ENCODE measurements at places on chromosomes 13 and 19.

DNA sequence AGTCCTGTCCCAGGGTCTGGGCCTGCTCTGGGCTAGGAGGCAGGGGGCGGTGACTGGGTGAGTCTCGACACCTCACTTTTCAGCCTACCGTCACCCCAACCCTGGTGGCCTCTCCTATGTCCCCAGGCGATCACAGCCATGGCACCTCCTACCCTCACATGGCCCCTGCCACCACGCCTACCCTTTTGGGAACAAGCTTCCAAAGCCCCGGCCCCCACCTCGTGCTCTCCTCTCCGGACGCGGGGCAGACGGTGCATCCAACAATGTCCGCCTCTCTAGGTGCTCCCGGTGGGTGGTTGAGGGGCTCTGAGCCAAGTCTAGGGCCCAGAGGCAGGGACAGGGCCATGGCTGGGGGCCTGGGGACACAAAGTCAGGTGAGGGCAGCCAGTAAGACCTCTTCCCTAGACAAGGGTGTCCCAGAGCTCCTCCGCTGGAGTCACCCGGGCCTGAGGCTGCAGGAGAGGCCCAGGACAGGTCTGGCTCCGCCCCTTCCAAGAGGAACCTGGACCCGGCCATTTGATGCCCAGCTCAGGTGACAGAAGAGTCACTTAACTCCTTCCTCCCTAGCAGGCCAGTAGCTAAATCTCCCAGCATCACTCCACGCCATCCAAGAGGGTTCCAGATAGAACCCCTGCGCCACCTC lies at the start of gene SYNE4:
TSS of gene SYNE4 (minus strand) at position 478 of the 643 bp plus-strand sequence. CDS start at position 346, 132 bp downstream.
- no peak for DNase-seq

DNA sequence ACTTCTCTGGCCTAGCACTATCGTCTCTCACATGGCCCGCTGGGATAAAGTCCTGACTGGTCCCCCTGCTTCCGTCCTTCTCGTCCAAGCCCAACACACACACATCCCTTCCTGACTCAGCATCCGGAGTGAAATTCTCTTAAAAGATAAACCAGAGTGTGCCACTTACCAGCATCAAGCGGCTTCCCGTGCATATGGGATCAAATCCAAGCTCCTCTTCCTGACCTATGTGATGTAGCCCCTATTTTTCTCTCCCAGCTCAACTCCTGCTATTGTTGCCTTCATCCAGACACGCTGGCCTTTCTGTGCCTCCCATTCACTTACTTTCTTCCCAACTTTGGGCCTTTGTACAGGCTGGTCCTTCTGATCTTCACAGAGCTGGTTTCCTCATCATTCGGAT lies 530.4 kb downstream of the DIAPH3 start:
- no peak for DNase-seq

GRCh38 chr13:111233080-111233479 lies 87.4 kb upstream of the TEX29 start:
- no peak for DNase-seq

- DNase-seq = no peak
Measured at GRCh38 chr13:48477191-48477855, 55.6 kb downstream of the RCBTB2 start.

DNA sequence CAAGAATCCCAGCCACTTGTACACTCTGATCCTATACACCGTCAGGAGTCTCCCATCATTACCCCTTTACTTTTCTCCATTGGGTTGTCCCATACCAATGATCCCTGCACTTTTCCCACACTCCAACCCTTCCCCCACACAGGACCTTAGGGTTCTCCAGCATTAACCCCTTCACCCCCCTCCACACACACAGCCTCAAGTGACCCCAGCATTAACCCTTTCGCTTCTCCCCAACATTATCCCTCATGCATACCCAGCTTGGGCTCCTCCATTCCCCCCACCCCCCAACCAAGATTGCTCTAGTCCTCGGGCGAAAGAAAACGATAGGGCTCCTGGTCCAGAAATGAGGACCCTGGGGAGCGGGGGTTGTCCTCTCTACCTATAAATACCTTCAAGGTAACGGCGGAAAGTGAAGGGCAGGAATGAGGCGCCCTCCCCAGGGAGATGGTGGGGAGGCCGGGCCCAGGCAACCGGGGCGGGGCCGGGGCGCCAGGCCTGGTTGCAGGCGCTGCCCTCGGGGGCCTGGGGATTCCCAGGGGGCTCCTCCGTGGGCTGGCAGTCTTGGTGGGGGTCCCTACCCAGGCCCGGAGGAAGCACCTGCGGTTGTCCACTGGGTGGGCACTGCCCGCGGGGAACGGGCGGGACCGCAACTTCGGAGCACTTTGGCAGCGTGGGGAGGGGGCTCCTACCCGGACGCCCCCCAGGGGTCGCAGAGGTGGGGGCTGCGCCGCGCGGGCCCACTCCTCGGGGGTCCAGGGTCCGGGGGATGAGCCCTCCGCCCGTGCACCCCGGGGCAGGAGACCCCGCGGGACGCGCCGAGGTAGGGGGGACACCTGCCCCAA lies 757 bp downstream of the WIZ start:
- DNase-seq = no peak

DNA sequence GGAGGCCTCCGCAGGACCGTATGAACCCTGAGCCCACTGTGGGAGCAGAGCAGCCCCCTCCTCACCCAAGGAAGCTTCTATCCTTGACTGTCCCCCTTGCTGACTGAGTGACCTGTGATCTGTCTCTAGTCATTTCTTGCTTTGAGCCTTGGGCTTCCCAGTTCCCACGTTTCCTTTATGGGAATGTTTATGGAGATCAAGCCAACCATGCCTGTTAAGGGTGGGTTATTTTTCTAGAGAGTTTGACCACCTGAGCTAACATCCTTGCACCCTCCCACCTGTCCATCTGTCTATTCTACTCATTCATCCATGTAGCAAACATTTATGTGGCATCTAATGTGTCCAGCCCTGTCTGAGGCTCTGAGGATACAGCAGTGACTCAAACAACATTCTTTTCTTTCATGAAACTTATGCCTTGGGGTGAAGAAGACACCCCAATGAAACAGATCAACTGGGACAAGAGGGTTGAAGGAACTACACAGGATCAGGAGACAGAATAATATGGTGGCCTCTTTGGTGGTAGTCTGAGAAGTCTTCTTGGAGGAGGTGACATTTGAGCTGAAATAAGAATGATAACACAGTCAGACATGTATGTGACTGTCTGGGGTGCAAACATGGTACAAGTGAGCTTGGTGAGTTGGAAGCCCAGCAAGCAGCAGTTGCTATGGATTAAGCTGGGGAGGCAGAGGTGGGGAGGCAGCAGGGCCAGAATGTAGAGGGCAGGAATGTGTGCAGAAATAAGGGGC lies 30.5 kb downstream of the CERS4 start:
- no peak for DNase-seq

- no peak for DNase-seq
Measured at GRCh38 chr13:23777575-23777870, 111.7 kb downstream of the MIPEP start.

DNA sequence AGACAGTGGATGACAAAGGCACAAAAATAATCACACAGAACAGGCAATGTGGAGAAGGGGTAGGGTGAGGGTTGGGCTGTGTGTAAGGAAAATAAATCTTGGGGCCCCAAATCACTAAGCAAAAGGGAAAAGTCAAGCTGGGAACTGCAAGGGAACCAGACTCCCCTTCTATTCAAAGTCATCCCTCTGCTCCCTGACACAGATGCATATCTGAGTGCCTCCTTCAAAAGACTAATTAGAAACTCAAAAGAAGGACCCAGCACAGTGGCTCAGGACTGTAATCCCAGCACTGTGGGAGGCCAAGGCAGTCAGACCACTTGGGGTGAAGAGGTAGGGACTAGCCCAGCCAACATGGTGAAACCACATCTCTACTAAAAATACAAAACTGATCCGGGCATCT lies 18.3 kb downstream of the ZNF611 start:
- no peak for DNase-seq

GRCh38 chr19:19040417-19040816 lies 7.0 kb downstream of the ARMC6 start:
- DNase-seq = peak; percentile 59

GRCh38 chr13:32284927-32285632 lies 30.1 kb downstream of the ZAR1L start:
- peak; percentile 81 for DNase-seq

GRCh38 chr13:75010941-75011340 lies 471.0 kb downstream of the TBC1D4 start:
- DNase-seq = no peak

- DNase-seq = no peak
Measured at GRCh38 chr19:55261671-55262126, 2.9 kb upstream of the PPP6R1 start.

DNA sequence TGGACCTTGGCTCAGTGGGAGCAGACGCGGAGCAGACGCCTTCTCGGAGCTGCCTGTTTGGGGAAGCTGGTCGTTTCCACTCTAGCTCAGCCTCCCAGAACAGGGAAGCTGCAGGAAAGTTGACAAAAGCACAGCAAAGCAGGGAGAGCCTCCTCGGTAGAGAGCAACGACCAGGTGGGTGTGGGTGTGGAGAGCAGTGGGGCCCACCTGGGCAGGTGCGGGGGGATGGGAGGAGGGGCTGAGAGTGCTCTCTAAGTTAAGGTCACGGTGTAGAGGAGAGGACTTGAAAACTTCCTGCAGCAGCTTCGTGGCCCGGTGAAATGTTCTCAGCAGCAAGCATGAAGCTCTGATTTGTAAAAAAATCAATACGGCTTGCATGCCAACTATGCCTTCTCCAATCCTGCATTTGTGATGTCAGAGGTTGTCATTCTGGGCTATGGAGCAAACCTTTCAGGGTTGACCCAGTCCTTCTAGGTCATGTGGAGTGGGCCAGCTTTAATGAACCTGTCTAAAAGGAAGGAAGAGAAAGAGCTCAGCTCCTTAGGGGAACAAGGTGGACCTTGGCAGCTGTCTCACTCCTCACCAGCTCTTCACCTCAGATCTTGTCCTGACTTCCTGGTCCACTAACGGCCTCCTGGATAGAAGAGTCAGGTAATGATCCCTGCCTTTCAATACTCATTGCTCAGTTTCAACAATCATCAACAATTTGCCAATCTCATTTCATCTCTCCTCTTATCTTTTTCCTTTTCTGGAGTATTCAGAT lies 85.8 kb upstream of the UBL3 start:
- no peak for DNase-seq

- DNase-seq = no peak
Measured at GRCh38 chr19:6765738-6766356, 1.4 kb downstream of the SH2D3A start.

DNA sequence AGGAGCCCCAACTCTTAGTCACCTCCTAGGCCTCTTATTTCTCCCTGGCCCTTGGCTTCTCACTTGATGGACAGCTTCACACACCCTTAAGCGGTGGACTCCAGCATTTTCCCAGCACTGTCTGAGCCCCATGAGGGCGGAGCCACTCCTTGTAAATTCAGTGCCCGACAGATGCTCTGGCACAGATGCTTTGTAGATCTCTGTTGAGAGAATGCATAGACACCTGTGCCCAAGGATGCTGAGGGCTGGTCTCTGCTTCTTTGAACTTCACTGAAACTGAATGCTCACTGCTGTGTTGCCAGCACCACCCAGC lies 3.3 kb downstream of the SYCN start:
- no peak for DNase-seq

DNA sequence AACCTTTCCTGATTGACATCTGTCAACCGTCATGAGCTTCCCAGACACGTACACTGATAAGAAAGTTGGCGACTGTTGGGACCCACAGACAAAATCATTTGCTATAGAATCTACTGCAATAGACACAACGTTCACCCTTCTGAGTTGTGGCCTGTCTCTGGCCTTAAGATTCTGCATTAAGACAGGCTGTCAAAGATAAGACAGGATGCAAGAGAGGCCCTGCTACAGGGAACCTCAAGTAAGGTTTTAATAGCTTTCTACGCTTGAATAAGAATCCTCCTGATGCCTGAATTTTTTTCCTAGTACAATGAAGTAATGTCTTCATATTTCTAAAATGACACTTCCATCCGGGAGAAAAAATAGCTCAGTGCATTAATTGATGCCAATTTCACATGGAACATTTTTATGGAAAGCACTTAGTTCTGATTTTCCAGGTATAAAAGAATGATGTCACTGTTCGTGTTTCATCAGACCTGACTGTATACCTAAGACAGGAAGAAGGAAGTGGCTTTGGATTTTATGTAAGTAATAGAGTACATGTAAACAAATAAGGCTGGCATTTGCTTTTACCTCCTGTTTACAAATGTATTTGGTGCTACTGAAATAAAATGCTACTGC lies 275.2 kb upstream of the GPC6 start:
- no peak for DNase-seq

DNA sequence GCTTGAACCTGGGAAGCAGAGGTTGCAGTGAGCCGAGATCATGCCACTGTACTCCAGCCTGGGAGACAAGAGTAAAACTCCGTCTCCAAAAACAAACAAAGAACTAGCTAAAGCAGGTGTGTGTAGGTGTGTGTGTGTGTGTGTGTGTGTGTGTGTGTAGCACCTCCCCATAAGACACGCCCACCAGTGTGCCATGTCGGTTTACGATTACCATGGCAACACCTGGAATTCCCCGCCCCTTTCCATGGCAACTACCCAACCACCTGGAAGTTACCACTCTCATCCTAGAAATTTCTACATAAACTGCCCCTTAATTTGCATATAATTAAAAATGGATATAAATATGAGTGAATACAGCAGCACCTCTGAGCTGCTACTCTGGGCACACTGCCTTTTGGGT lies 80.9 kb upstream of the ADGRE5 start:
- no peak for DNase-seq

GRCh38 chr13:77048681-77049080 lies 21.7 kb upstream of the FBXL3 start:
- no peak for DNase-seq

GRCh38 chr13:75860935-75861334 lies 224.8 kb downstream of the LMO7 start:
- DNase-seq = no peak

DNA sequence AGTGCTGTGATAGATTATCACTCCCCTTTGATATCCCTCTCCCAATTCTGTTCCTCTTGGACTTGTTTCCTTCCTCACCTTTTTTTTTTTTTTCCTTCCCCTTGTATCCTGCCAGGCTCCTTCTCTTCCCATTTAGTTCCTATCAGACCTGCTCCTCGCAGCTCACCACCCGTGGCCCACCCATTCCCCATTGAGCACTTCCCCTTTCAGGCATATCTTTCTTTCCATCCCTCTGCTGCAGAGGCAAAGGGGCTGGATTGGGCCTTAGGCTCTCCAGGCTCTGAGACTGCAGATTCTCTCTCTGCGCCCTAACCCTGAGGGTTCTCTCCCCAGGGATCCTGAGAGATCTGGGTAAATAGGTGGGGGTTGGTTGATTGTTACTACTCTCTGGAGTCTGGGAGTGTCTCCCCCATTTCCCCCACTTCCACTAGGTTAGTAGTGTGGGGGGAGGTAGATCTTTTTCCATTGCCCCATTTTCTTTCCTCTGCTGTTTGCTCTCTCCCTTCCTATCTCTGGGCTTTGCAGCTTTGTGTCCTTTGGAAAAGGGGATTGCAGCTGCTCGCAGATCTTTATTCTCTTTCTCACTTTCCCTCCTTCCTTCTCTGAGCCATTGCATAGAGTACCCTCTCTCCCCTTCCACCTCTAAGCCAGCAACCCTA lies 2.3 kb downstream of the ARHGAP35 start:
- no peak for DNase-seq

DNA sequence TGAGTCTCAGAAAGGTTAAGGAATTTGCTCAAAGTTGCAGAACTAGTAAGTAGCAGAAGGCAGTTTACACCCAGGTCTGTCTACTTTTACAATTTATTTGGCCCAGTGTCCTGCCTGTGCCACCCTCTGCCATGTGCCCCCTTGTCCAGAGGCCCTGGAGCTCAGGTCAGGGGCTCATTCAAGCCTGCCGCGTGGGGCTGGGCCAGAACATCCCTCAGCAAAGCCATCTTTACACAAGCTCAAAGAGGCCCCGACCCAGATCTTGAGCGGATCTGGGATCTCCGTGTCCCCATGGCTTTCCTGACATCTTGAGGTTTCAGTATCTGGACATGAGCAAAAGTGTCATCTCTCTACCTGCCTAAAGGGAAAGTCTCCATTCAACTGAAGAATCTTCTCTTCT lies 76.4 kb upstream of the VSTM2B start:
- DNase-seq = no peak
